ENCODE measurements at places on chromosomes 11 and 22.

DNA sequence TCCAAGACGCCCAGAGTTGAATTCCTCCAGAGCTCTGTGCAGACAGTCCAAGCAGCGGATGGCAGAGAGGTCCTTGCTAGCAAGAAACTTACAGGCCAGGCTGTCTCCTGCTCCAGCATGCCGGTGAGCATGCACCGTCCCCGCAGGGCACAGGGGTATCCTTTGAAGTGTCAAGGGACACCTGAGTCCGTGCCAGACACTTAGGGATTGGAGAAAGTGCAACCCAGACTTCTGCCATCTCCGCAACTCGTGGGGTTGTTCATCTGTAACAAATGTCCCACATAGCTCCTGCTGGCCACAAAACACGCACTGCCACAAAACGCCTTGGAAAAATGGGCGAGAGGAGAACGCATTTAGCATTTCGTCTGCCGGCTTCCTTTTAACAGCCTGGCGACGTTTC lies 13.3 kb downstream of the TSPO start:
- DNase-seq: no peak
- peaks cover 13% of the 10 kb centered on the region for H3K36me3 ChIP-seq
- H3K4me3 ChIP-seq: no peak overlapping the region
- no peak overlapping the region for H3K27ac ChIP-seq

- no peak for DNase-seq
- no peaks in the 10 kb centered on the region for H3K27me3 ChIP-seq
- H3K4me3 ChIP-seq: no peak overlapping the region
- H3K4me1 ChIP-seq: no peaks in the 10 kb centered on the region
These were observed 83.3 kb upstream of the ALKBH3 start for GRCh38 chr11:43797337-43797736.

DNA sequence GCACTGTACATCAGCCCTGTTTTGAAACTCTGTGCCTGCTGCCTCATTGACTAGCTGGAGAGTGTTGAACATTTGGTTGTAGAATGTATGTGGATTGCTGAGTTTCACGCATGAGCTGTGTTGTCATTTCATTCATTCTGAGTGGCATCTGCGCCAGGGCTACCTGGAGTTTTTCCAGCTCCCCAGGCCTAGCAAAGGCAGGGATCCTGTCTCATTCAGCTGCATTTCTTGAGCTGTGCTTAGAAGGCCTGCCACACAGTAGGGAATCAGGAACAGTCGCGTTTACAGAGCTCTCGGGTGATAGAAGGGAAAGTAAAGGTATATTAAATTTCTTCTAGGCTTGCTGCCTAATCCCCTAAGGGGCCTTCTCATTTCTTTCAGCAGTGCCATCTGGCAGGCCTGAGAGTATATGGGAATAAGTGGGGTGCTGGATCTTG lies 44.3 kb downstream of the PTPRJ start:
- no peaks in the 10 kb centered on the region for H3K36me3 ChIP-seq
- H3K27ac ChIP-seq: no peak overlapping the region
- no peak for DNase-seq
- H3K4me1 ChIP-seq: peaks cover 16% of the 10 kb centered on the region

GRCh38 chr11:63552921-63553320 lies 10.3 kb downstream of the PLAAT2 start:
- no peak for DNase-seq
- H3K36me3 ChIP-seq: no peaks in the 10 kb centered on the region
- H3K4me1 ChIP-seq: peaks cover 5% of the 10 kb centered on the region

DNA sequence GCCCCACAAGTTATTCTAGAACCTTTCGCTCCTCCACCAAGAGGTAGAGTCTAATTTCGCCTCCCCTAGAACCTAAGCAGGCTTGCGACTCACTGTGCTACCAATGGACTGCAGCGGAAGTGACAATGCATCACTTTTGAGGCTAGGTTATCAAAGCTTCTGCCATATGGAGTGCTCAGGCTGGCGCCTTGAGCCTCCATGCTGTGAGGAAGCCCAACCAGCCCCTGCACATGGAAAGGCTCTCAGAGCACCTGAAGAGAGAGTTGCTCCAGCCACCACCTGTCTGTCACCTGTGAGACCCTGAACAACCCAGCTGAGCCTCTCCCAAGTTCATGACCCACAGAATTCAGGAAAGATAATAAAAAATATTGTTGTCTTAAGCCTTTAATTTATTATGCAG lies 29.3 kb upstream of the CBX7 start:
- no peak for DNase-seq
- no peak overlapping the region for H3K27ac ChIP-seq
- no peaks in the 10 kb centered on the region for H3K36me3 ChIP-seq
- peaks cover 19% of the 10 kb centered on the region for H3K4me1 ChIP-seq
- no peaks in the 10 kb centered on the region for H3K27me3 ChIP-seq

GRCh38 chr22:37176464-37177061 lies 11.5 kb downstream of the C1QTNF6 start:
- H3K27me3 ChIP-seq: no peaks in the 10 kb centered on the region
- H3K36me3 ChIP-seq: peaks cover 20% of the 10 kb centered on the region
- no peak overlapping the region for H3K27ac ChIP-seq
- no peak for DNase-seq
- peaks cover 13% of the 10 kb centered on the region for H3K4me1 ChIP-seq

DNA sequence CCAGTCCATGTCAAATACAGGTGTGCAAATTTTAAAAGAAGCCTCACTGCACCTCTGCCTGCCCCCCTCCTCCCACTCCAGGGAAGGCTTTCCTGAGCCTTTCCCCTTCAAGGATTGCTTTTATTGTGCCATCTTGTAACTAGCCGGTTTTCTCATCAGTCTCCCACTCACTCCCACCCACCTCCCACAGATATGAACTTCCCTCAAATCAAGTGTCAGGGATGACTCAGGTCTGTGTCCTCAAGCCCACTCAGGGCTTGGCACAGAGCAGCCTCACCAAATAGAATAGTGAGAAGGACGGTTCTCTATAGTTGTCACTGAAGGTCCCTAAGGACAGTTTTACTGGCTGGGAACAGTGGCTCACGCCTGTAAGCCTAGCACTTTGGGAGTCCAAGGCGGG lies 43.0 kb downstream of the THAP12 start:
- H3K4me3 ChIP-seq: no peak overlapping the region
- no peak for DNase-seq
- H3K27me3 ChIP-seq: no peaks in the 10 kb centered on the region
- H3K27ac ChIP-seq: no peak overlapping the region
- no peaks in the 10 kb centered on the region for H3K36me3 ChIP-seq

- H3K27me3 ChIP-seq: peaks cover 18% of the 10 kb centered on the region
- H3K36me3 ChIP-seq: no peaks in the 10 kb centered on the region
- peaks cover 3% of the 10 kb centered on the region for H3K4me1 ChIP-seq
These were observed 579 bp upstream of the CABP7 start for GRCh38 chr22:29718949-29719898.

DNA sequence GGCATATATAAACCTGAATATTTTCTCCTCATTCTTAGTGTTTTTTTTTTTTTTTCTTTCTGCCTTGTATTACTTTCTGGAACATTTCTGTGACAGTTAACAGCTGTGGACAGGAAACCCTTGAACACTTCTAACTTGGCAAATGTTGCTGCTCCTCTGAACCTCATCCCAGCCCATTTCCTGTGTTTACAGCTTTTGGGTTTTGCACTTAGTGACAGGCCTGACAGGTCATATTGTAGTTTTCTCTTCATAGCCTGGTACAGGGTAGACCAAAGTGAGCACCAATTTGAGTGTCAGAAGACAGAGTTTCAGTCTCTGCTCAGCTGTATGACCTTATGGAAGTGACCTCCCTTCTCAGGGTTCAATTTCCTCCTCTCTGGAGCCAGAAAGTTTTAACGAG lies 91.6 kb downstream of the STIM1 start:
- H3K27me3 ChIP-seq: no peaks in the 10 kb centered on the region
- no peak overlapping the region for H3K27ac ChIP-seq
- H3K4me3 ChIP-seq: no peak overlapping the region
- no peak for DNase-seq
- H3K4me1 ChIP-seq: peaks cover 14% of the 10 kb centered on the region
- no peaks in the 10 kb centered on the region for H3K36me3 ChIP-seq

DNA sequence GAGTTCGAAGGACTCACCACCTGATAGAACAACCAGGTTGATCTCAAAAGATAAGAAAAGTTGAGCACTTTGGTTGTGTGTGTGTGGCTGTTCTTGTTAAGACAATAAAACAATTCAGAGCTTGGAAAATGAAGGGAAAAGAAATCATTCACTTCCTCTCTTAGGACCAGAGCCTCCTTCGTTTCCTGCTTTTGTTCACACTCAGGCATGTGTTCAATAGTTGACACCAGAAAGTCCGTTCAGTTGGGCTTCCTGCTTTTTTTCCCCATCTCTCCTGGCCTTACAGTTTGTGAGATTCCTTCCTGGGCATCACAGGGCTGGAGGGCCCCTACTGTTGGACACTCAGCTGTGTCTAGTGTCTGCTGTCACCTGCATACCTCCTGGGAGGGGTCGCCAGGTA lies 48.0 kb downstream of the TSPAN18 start:
- peaks cover 22% of the 10 kb centered on the region for H3K36me3 ChIP-seq
- H3K27ac ChIP-seq: no peak overlapping the region
- peaks cover 17% of the 10 kb centered on the region for H3K4me1 ChIP-seq
- H3K4me3 ChIP-seq: no peak overlapping the region
- DNase-seq: no peak

GRCh38 chr22:18971321-18971751 lies 35.2 kb upstream of the PRODH start:
- H3K36me3 ChIP-seq: no peaks in the 10 kb centered on the region
- peaks cover 16% of the 10 kb centered on the region for H3K4me1 ChIP-seq
- H3K4me3 ChIP-seq: peak overlapping the region; percentile 94
- no peak overlapping the region for H3K27ac ChIP-seq

- H3K27ac ChIP-seq: no peak overlapping the region
- H3K27me3 ChIP-seq: no peaks in the 10 kb centered on the region
- peaks cover 37% of the 10 kb centered on the region for H3K4me1 ChIP-seq
These were observed 4.1 kb downstream of the TUB start for GRCh38 chr11:8085011-8085645.

DNA sequence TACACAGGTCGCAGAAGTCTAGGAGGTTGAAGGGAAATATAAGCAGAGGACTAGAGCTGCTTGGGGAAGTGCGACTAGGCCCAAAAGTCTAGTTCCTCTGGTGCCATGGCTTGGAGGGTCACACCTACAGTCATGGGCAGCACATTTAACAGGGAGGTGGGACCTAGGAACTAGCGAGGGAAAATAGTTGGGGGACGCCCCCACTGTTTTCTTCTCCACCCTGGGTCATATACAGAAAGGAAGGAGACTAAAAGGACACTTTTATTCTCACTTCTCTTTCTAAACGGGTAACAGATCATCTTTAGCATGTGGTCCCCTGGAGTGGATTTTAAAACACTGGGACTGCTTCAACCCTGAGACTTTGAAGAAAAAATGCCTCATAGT lies 16.6 kb downstream of the APIP start:
- H3K27ac ChIP-seq: no peak overlapping the region
- DNase-seq: no peak
- H3K4me1 ChIP-seq: no peaks in the 10 kb centered on the region
- no peaks in the 10 kb centered on the region for H3K27me3 ChIP-seq

- DNase-seq: no peak
- peaks cover 15% of the 10 kb centered on the region for H3K4me1 ChIP-seq
- H3K36me3 ChIP-seq: no peaks in the 10 kb centered on the region
- no peaks in the 10 kb centered on the region for H3K27me3 ChIP-seq
These were observed 851 bp upstream of the GRAMD4 start for GRCh38 chr22:46619240-46619829.

GRCh38 chr11:636511-637332 lies at the start of gene DRD4:
DRD4 (plus strand) TSS chr11:637269; CDS start chr11:637305, 36 bp downstream.
- H3K4me3 ChIP-seq: peak within 1 kb of the TSS; percentile 91
- no peaks in the 10 kb centered on the region for H3K27me3 ChIP-seq
- H3K36me3 ChIP-seq: no peaks in the 10 kb centered on the region
- DNase-seq: peak; percentile 50
- peaks cover 21% of the 10 kb centered on the region for H3K4me1 ChIP-seq

- peaks cover 2% of the 10 kb centered on the region for H3K36me3 ChIP-seq
- no peak overlapping the region for H3K4me3 ChIP-seq
- no peak for DNase-seq
These were observed 65.6 kb downstream of the LDLRAD3 start for GRCh38 chr11:36009473-36009872.

DNA sequence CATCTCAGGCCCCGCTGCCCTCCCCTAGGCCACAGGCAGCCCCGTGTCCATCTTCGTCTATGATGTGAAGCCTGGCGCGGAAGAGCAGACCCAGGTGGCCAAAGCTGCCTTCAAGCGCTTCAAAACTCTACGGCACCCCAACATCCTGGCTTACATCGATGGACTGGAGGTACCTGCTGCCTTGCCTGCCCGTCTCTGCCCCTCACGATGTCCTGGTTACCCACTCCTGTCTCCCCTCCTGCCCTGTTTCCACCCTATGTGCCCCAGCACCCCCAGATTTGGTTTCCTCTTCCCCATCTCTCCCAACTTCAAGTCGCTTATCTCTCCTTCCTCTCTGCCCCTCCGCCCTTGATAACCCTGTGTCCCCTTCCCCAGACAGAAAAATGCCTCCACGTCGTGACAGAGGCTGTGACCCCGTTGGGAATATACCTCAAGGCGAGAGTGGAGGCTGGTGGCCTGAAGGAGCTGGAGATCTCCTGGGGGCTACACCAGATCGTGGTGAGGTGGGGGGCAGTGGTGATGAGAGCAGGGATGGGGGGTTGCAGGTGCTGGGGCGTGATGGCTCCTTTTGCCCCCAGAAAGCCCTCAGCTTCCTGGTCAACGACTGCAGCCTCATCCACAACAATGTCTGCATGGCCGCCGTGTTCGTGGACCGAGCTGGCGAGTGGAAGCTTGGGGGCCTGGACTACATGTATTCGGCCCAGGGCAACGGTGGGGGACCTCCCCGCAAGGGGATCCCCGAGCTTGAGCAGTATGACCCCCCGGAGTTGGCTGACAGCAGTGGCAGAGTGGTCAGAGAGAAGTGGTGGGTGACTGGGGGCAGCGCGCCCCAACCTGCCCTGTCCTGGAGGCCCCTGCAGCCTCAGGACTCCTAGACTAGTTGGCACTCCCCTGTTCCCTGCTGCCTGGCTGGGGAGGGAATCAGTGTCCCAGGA lies 930 bp downstream of the SCYL1 start:
- no peak overlapping the region for H3K27ac ChIP-seq
- peak overlapping the region; percentile 99 for H3K4me3 ChIP-seq
- peaks cover 33% of the 10 kb centered on the region for H3K36me3 ChIP-seq
- H3K4me1 ChIP-seq: peaks cover 31% of the 10 kb centered on the region

DNA sequence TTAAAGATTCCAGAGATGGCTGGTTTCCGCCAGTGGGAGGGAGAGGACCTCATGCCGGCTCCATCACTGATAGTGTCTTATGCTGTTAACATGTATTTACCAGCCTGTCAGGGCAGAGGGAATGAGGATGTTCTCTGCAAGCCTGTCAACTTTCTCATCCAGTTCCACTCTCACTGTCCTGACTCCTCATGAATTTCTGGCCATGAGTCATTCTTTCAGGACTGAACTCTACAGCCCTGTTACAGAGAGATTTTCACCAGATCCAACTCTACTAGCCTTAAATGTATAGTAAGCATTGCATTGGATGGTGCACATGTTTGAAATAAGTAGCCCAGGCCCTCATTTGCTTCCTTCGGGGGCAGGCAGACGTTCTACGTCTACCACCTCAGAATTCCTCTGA lies 387.7 kb downstream of the TMEM135 start:
- no peaks in the 10 kb centered on the region for H3K27me3 ChIP-seq
- no peak for DNase-seq
- H3K36me3 ChIP-seq: no peaks in the 10 kb centered on the region
- H3K4me3 ChIP-seq: no peak overlapping the region
- no peaks in the 10 kb centered on the region for H3K4me1 ChIP-seq

GRCh38 chr11:65915821-65916251 lies 3.0 kb downstream of the C11orf68 start:
- H3K27me3 ChIP-seq: no peaks in the 10 kb centered on the region
- no peak for DNase-seq
- no peak overlapping the region for H3K27ac ChIP-seq
- H3K36me3 ChIP-seq: peaks cover 12% of the 10 kb centered on the region

GRCh38 chr22:32684822-32685187 lies 116.7 kb upstream of the TIMP3 start:
- no peak overlapping the region for H3K4me3 ChIP-seq
- no peak for DNase-seq
- no peaks in the 10 kb centered on the region for H3K4me1 ChIP-seq
- H3K27me3 ChIP-seq: no peaks in the 10 kb centered on the region
- no peaks in the 10 kb centered on the region for H3K36me3 ChIP-seq
- H3K27ac ChIP-seq: no peak overlapping the region

All from neuronal stem cell (in vitro differentiated cells).